ENCODE measurements at places on chromosomes 1 and 21.
A peak's percentile ranks its signal among the peaks of the same experiment; 100 is the strongest.

GRCh38 chr1:106049595-106049994, 1006.9 kb upstream of the PRMT6 start:
- no peak for DNase-seq

GRCh38 chr1:212326541-212326940, 41.3 kb downstream of the PPP2R5A start:
- no peak for DNase-seq

DNA sequence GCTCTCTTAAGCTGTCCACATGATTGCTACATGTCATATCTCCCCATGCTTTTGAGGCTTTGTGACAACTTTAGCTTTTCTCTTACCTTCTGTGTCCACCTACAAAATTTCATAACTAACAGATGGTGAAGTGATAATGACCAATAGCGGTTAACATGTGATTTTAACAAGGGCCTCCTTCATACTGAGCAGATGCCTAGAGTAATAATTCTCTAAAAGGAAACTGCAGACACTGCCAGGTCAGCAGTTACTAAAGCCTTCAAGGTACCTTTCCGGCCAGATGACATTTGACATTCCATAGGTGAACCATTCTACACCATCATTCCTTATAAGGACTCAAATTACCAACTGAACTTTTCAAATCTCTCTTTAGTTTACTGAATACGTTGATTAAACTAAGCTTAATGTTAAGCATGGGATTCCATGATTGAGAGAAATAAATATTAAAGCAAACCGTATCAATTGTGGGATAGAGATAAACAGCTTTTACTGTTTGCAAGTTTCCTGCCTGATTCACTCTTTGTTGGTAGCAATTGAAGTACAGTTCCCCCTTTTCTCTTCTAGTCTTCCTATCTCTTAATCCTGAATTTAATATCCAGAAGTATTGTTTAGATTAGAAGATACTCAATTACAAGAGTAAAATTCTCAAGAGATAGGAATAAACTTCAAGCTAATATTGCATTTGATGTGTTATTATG, 205.1 kb downstream of the PLA2G4A start:
- DNase-seq: no peak

GRCh38 chr1:15918962-15919715, 56.8 kb downstream of the ZBTB17 start:
- DNase-seq: no peak

DNA sequence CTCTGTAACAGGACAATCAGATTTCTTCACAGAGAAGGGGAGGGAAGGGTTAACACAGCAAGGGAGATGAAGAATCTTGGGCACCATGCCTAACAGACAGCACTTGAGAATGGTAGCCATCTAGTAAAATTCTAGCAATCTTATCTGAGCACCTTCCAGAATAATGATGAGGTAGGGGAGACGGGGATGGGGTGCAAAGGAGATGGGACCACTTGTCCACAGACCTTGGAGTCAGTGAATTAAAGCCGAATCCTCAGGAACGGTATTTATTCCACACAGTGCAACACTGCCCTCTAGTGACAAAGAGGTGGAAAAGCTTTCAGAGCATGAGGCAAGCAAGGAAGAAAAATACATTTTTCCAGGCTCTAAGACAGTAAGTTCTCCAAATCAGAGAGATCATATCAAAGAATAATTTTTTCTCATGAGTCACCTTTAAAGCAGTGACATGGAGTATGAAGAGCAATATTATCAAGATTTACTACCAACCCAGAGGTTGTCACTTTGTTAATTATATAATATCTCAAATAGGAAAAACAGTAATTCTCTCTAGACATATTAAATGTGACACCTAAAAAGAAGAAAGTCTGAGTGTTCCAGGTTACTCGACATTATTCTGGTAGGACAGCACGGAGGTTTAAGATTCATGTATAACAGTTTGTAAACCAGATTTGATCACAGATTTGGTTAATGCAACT, 43.3 kb upstream of the LPAR3 start:
- DNase-seq: no peak

DNA sequence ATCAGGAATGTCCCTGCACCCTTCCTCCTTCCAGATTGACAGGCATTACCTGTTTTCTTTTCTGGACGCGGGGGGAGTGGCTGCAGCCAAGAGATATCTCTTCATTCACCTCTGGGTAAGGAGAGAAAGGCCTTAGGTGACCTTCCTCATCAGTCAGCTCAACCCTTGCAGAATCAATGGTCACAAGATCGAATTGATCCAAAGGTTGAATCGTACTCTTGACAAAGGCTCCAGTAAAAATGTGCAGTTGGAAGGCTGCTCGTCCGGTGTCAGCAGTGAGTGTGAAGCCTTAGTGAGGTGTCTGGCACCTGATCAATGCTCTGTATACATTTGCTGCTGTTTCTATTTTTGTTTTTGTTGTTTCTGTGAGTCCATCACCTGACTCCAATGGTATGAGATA, 282.6 kb upstream of the AJAP1 start:
- DNase-seq: no peak

DNA sequence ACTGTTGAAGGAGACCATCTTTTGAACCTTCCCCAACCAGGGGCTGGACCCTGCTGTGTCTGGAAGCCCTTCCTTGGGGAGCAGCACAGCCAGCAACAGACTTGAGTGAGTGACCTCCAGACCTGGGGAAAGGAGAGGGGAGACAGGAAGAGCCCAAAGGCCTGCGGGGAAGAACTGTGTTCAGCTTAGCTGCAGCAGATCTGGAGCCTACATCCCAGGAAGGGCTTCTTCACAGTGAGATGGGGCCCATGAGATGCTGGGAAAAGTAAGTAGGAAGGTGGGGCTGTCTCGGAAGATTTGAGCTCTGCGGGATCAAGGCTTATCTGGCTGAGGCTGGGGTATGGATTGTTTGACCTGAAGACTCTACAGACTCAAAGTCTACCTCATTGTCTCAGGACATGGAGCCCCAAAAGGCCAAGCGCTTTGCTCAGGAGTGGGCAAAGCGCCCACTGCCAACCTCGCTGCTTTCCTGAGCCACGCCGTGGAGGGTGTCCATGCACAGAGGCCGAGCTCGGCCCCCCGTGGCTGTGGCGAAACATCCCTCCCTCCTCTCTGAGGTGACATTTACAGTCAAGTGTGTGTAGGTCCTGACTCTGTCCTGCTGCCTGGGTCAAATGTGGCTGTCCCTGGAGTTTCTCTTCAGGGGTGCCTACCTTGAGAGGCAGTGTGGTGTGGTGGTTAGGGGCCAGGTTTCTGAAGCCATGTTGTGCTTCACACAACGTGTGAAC, 24.5 kb downstream of the SPOCD1 start:
- DNase-seq: no peak

DNA sequence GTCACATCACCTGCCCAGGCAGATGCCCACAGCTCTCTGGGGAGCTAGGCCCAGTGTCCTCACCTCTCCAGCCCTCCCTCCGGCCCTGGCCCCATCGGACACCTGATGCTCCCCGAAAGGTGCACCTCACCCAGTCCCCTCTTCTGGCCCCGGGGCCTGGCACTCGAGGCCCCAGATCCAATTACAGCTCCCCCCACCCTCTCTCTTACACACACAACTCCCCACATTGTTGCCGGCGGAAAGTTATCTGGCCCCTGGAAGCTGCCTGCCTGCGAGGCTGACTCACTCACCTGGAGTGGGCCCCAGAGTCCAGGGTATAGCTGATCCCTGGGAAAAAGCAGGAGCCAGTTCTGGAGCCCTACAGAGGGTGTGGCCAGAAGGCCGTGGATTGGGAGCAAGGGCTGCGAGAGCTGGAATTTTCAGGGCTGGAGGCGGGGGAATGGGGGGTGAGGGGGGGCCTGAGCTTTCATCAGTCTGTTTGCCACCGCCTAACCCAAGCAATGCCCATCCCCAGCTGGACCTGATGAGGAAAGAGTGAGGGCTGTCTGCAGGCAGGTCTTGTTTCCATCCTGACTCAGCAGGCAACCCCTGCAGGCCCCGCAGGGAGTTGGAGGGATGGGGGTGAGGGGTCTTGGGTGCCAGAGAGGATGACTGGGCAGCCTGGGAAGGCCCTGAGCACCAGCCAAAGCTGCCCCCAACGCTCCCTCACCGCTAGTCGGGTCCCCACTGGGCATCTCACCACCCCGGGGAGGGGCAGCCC, 948 bp downstream of the FBXO2 start:
- DNase-seq: no peak

DNA sequence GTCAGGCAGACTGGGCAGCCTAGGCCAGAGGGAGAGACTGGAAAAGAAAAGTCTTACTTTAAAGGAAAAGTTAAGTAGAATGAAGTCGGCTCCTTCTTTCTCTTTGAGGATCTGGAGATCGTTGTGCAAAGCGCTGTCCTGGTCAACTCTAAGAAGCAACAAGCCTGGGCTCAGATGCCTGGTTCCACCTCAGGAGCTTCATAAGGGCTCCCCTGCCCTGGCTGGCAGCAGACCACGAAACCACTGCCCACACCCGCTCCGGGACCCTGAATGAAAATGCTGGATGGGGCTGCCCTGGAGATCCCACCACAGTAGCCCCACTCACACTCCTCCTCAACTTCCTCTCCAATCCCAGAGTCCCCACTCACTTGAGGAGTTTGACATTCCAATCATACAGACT, 6.4 kb downstream of the UBE2Q1 start:
- DNase-seq: no peak

GRCh38 chr1:147515045-147515869, 26.0 kb upstream of the BCL9 start:
- DNase-seq: no peak

GRCh38 chr1:101238681-101239094, 1.9 kb downstream of the S1PR1 start:
- DNase-seq: peak; percentile 71

- no peak for DNase-seq
These were observed 465.2 kb downstream of the USP25 start for GRCh38 chr21:16194788-16195537.

DNA sequence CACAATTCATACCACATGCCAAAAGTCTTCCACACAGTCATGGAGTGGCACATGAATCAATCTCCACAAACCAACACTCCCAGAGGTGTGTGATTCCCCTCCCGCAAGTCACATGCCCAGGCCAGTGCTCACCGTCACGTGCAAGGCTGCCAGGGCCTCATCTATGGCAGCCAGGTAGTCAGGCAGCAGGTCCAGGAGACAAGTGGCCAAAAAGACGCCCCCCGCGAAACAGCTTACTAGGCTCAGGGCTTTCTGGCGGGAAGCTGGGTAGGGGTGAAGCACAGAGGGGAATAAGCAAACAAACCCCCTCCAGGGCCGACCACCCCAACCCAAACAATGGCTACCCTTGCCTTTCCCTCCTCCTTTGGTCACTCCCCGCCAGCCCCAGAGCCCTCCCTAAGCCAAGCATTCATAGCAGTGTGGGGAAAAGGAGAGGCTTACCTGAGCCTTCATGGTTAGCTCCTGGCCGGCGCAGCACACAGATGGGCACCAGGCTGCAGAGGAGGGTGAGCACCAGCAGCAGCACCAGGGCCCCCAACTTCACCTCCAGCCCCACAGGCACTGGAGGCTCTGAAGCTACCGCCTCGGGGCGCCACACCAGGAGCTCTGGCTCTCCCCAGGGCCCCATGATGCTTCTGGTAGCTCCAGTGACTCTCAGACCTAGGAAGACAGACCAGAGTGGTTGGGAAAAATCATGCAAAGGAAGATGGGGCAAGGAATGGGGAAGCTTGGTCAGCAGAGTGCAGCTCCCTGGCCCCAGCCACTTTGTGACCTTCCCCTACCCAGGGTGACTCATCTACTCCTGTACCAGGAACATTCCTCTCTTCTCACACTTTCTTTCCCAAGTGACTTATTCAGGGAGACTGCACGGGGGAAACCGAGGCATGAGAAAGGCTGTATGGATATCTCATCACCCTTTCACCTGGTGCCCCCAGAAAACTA, 978 bp downstream of the SLC39A1 start:
- no peak for DNase-seq

DNA sequence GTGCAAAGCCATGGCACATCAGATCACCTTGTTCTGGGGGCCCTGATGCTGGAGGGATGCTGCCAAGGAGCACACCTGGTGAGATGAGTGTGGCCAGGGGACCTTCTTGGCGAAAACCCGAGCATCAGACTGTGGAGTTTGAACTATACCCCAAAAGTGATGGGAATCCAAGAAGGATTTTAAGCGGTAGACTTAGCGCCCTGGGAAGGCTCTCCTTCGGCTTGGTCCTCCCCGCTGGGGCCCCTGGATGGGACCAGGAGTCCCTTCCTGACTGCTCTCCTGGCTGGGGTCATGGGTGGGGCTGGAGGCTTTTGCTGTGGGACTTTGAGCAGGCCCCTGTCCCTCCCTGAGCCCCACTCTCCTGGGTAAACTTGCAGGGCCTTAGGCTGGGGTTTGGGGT, 10.5 kb downstream of the ZNF362 start:
- DNase-seq: no peak

- no peak for DNase-seq
These were observed 216.4 kb downstream of the LTN1 start for GRCh38 chr21:28776251-28776650.

DNA sequence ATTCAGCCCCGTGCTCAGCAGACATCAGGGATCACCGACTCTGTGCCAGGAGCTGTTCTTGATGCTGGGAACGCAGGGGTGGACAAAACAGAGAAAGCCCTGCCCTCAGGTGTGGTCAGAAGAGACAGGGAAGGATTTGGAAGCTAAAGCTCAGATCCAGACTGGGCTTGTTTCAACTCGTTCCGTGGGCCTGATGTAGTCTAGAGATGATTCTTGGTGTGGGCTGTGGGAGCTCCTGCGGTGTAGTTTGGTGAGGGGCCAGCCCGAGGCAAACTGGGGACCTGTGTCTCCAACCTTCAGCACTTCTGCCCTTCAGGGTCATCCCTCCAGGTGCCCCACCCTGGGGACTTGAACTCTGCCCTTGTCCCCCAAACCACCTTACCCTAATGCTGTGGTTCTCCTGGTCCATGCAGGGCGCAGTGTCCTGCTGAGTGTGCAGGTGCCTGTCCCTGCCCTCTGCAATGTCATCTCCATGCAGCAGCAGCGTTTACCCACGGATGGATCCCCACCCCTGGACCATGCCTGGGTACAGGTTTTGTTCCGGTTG, 17.3 kb upstream of the ABCG1 start:
- no peak for DNase-seq

DNA sequence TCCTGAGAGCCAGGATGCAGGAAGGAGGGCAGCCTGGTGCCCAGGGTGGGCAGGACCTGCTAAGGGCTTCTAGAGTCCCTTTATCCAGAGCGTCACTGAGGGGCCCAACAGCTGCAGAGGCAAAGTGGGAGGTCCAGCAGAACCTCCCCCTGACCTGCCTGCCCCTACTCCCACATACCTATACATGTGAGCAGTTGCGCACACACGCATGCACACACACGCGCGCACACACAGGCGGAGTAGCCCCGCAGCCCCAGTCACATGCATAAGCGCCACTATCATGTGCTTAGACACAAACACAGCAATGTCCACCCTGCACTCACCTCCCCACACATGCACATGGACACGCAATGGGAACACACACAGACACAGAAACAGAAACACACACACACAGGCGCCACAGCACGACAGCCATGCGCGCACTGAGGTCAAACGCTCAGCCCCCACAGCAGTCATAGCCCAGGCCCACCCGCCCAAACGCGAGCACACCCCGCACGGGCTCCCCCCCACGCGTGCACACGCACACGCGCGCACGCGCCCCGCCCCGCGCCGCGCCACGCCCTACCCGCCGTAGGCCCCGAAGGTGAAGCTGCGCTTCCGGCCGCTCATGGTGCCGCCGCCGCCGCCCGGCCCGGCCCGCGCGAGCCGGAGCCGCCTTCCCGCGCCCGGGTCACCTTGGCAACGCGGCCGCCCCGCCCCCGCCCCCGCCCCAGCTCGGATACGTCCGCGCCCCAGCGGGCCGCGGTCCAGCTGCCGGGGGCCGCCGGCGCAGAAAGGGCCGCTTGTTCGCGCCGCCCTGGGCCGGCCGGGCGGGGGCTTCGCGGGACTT, 17.7 kb downstream of the RAP1GAP start:
- DNase-seq: peak; percentile 31
